ENCODE measurements at places on chromosomes 11 and 22.

GRCh38 chr11:67066333-67066709, 9.7 kb downstream of the RHOD start:
- no peak for DNase-seq

GRCh38 chr11:62542111-62542745, 4.4 kb downstream of the AHNAK start:
- peak; percentile 91 for DNase-seq

GRCh38 chr11:111531687-111532364, 8.7 kb upstream of the LAYN start:
- peak; percentile 17 for DNase-seq

DNA sequence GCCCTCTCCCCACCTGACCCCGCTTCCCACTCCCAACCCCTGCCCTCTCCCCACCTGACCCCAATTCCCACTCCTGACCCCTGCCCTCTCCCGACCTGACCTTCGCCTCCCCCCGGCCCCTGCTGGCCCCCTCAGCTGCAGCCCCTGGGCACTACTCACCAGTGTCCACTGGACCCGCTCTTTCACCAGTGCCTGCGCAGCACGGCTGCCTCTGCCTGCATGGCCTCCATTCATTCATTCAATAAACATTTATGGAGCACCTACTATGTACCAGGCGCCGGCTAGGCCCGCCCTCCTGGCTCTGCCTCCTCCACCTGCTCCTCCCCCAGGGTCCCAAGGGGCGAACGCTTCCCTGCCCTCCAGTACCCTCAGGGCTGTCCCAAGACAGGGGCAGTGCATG, 42.6 kb downstream of the ELFN2 start:
- DNase-seq, result no peak

- peak; percentile 23 for DNase-seq
These were observed 52.9 kb upstream of the SPATA19 start for GRCh38 chr11:133898031-133898769.

- DNase-seq, result no peak
These were observed 230.4 kb upstream of the MTNR1B start for GRCh38 chr11:92739041-92739440.

DNA sequence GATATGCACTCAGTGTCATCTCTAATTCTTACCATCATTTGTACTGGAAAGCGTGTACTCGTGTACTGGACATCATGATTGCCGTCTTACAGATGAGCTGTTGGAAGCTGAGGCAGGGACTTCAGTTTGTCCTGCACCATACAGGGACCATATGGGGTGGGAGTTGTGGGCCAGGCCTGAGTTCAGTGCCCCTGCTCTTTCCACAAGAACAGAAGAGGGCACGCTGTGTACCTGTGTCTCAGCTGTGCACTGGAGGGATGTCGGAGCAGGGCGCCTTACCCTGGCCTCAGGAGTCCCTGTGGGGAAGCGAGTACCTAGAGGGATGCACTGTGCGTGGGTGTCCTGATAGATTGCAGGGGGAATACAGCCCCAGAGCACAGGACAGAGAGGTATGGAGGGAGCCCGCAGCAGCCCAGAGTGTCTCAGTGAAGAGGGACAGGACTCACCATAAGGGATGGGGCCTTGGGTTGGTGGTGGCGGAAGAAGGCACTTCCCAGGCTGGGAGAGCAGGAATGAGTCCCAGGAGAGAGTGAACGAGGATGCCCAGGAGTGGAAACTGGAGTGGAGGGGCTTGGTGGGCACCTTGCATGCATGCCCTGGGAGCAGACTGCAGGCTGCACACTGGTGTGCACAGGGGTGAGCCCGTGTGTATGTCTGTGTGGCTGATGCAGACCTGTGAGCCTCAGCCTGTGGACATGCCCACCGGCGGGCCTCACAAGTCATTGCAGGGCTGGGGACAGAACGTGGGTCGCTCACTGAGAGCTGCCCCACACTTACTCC, 329.7 kb downstream of the TBC1D22A start:
- DNase-seq, result no peak

DNA sequence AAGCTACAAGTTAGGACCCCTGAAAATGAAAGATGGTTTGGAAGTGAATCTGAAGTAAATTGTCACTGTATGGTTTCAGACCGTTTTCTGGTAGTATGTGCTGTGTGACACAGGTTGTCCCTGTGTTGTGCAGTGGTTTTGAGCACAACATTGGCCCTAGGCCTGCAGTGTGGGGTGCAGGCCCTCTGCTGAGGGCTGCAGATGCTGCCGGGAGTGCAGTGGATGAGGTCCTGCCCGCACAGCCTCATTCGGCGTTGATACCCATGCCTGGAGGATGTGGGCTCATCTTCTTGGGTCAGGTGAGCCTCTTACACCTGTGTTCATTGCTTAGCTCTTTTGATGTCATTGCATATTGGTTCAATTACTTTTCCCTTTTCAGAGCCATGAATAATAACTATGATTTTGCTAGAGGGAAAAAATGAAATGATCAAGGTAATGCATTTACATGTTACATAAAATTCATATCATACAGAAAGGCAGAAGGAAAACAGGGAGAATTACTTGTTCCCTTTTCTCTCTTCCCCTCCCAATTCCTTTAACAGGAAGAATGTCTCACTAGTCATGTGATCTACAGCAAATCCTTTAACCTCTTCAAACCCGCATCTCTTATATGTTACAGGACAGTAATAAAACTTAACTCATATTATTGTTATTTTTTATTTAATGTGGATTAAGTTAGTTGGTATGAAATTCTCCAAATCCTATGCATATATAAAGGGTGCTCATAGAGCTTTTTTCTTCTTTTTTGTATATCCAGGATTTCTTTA, 48.7 kb downstream of the PTPRJ start:
- DNase-seq, result no peak

DNA sequence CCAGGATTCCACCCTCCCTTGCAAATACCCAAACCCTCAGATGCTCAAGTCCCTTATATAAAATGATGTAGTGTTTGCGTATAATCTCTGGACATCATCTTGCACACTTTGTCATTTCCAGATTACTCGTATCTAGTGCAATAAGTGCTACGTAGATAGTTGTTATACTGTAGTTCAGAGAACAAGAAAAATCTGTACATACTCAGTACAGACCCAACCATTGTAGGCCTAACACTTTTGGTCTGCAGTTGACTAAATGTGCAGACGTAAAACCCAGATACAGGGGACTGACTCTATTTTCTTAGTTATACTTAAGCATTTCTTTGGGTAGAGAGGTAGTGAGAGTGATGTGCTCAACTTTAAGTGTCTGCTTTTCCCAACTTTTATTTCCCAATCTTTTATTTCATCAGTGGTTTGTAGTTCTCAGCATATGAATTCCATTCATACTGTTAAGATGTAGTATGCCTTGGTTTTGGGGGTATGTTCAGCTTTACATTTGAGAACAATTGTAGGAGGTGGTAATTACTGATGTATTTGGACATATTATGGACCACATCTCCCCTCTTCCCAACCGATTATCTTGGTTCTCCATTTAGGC, 43.9 kb downstream of the DDX6 start:
- peak; percentile 19 for DNase-seq

DNA sequence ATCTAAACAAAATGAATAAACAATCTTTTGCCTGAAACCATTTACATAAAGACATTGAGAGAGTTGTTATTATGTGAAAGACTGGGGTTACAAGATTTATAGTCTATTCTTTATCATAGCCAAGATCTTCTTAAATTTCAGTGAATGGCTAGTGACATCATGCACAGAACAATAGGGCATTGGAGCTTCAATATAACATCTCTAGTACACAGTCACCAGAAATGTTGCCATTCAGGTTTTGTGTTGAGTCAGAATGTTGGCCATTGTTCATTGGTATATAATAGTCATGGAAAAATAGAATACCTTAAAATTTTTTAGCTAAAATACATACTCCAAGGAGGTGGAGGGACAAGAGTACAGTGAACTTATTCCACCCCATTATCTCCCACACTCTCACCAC, 44.3 kb downstream of the SLC5A12 start:
- DNase-seq, result peak; percentile 67

- no peak for DNase-seq
These were observed 240.2 kb downstream of the CADM1 start for GRCh38 chr11:115263799-115264656.

DNA sequence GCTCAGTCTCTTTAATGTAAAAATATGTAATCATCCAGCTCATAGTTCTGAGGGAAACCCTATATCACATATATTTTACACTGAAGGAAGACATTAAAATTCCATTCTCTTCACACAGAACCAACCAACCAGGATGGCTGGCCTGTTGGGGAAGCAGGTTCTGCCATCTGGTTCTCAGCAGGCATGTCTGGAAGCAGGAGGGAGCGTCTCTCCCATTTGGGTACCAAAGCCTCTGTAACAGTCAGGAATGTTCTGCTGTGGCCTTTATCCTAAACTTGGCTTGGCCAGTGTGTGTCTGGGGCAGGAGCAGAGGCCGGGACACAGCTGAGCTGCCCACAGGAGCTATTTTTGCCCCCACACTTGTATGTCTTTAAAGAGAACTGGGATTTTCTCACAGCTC, 29.2 kb downstream of the SGSM3 start:
- DNase-seq, result no peak

DNA sequence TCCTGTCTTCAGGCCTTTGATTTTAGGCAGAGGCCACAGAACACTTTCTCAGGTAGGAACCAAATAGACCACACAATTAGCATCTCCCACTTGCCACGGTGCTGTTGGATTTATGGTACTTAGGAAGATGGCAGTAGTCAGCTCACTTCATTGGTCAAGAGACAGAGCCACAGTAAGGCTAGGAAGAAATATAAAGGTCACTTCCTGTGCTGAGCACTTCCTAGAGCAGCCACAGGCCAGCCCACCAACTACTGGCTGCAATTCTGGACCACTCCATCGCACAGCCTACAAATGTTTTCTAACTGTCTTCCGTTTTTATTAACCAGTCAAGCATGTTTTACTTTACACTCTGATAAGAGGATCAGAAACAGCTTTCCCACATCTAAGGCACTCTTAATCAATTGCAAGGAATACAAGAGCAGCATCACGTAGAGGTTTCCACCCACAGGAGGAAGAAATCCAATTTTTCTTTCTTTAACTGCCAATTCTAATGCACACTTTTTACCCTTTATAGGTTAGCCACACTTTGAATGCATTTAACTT, 54.7 kb downstream of the ABTB2 start:
- DNase-seq, result no peak

DNA sequence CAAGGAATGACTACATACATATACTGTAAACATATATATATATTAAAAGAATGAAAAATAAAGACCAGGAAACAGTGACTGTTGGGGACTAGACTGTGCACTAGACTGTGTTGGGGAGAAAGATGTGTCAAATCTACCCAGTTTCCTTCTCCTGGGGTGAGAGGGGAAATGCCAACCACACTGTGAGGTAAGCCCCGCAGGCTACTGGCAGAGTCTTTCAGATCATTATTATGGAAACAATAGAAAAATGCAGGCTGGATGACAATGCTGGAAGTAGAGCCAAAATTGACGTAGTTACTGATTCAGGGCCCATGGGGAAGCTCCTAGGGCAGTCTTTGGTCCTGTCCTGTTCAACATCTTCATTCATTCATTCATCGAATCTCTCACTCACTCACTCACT, 101.4 kb downstream of the C11orf58 start:
- no peak for DNase-seq

DNA sequence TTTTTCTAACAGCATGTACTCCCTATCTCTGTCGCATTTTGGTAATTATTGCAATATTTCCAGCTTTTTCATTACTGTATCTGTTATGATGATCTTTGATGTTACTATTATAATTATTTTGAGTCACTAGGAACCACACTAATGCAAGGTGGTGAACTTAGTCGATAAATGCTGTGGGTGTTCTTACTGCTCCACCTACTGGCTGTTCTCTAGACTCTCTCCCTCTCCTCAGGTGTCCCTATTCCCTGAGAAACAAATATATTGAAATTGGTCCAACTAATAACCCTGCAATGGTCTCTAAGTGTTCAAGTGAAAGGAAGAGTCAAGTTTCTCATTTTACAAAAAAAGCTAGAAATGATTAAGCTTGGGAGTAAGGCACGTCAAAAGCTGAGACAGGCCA, 10.5 kb downstream of the ARL14EP start:
- peak; percentile 46 for DNase-seq

DNA sequence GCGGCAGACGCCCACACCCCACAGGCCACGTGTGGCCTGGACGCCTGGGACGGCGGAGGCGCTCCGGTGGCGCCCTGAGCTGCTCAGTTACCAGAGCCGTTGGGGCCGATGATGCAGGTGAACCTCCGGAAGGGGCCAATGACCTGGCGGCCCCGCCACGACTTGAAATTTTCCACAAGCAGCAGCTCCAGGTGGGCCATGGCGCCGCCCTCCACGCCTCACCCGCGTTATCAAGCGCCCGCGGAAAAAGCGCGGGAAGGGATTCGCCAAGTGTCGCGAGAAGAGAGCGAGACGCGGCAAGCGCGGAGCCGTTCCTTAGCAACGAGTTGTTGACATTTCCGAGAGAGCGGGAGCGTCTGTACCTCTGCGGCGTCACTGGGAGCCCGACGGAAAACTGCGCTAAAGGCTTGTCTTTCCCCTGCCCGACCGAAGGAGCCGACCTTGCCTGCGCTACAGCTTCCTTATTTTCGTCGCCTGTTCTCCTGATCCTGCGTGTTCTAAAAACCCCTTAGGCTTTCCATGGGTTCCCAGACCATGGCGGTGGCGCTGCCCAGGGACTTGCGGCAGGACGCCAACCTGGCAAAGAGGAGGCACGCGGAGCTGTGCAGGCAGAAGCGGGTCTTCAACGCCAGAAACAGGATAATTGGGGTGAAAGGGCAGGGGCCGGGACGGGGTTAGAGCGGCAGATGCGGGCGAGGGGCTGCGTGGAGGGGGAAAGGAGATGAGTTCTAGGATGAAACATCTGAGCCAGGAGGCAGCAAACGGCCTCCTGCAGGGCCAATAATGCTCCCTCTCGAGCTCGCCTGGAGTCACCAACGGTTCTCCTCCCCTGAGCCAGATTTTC, at the start of the genes RIBC2 and SMC1B:
RIBC2 (plus strand) TSS at position 326 of the 844 bp plus-strand sequence; CDS start at position 520, 194 bp downstream.
SMC1B (minus strand) TSS at position 232 of the 844 bp plus-strand sequence; CDS start at position 200, 32 bp downstream.
- peak; percentile 98 for DNase-seq
